ENCODE measurements at places on chromosomes 3 and 15. TPM values are rescaled to one million over a fixed set of nuclear protein-coding genes. Genes with fewer than 3 reads are reported as not detected.
A peak's percentile ranks its signal among the peaks of the same experiment; 100 is the strongest.

Gene CDHR4
- not detected for polyA plus RNA-seq

Gene GCHFR
- 145 TPM for polyA plus RNA-seq

Gene KBTBD13
- not detected for polyA plus RNA-seq

GRCh38 chr15:85139391-85139790 is 157.7 kb downstream of the PDE8A start:
- DNase-seq: no peak

Gene TUSC7
- not detected for polyA plus RNA-seq

DNA sequence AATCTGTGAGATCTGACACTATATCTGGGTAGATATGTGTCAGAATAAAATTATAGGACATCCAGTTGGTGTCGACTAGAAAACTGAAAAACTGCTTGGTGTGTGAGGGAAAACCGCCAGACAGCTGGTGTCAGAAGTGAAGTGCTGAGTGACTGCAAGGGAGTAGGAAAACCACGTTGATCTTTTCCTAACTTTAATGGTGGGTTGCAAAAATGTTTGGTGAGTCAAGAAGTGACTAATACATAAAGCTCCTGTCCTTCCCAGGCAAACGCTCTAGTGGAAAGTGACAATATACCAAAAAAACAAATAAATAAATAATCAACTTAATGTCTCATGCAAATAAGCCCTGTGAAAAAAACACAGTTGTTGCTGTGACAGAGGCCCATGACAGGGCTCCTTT is 7.3 kb upstream of the CD96 start:
- DNase-seq: no peak

DNA sequence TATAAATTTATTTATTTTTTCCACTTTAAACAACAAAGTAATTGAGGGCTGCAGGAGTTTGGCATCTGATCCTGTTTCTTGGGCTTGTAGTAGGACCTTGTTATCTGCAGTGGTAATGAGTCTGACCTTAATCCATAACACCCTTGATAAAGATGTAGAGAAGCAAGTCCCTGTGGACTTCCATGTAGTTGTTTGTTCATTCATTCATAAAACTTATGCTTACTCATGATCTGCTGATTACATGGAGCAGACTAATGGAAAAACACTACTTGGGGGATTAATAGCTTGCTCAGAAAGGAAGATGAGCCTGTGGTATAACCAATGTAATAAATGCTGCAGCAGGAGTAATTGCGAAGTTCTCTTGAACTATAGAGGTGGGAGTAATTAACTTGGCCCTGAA is 271.5 kb upstream of the TBL1XR1 start:
- no peak for DNase-seq

Gene EXD1
- not detected for polyA plus RNA-seq

DNA sequence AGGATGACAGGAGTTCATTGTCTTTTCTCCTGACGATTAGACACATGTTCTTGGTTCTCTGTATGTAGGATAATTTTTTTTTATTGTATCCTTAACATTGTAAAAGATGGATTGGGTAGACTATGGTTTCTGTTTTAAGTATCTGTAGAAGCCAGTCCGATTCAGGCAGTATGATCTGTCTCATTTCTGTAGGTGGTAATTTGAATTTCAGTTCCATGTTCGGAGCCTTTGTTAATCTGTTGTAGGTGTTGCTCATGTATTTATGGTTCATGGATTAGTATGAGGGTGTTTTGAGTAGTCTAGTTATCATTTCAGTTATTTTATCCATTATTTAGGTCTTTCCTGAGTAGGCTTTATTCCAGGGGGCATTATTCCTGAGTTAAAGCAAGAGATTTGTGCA is 32.4 kb upstream of the MME start:
- no peak for DNase-seq

Gene FAM107A
- 52.5 TPM for polyA plus RNA-seq

Gene WDR72
- polyA plus RNA-seq: 60.0 TPM

Gene NTRK3
- 8.9 TPM for polyA plus RNA-seq

Gene RASGRP1
- polyA plus RNA-seq: 3.4 TPM

DNA sequence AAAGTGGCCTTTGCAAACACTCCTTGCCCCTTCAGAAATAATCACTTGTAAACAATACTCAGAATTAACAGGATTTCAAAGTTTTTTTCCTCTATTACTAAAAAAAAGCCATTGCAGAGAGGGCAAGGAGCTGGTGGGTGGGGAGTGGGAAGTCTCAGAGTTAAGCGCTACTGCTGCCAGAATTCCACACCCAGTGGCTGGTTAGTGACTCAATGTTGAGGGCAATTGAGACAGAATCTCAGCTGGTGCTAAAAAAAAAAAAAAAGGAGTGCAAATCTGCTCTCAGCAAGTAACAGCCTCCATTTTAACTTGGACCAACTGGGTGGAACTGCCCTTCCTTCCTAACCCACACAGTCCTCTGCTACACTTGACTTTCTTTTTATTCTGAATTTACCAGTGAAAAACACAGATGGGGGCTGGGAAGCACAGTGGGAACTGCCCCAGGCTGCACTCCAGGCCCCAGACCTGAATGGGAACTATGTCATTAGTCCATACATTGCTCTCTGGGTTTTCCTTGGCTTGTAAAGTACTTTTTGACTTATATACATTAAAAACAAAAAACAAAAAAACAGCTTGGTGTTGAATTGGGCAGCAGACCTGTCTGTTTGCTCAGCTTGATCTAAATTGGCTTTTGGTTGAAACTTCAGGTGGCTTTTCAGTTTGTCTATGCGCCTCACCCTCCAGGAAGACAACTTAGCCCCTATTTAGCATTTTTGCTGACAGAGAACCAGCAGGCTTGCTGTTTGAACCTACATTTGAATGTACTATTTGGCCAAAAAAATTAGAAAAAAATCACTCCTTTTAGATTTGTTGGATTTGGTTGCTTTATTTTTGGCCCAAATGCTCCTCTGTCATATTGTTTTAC is 357.8 kb upstream of the TBL1XR1 start:
- DNase-seq: no peak

Gene MCCC1
- polyA plus RNA-seq: 85.5 TPM

- DNase-seq: no peak
Observed at GRCh38 chr15:83287541-83288027, 3.1 kb upstream of the BNC1 start.

DNA sequence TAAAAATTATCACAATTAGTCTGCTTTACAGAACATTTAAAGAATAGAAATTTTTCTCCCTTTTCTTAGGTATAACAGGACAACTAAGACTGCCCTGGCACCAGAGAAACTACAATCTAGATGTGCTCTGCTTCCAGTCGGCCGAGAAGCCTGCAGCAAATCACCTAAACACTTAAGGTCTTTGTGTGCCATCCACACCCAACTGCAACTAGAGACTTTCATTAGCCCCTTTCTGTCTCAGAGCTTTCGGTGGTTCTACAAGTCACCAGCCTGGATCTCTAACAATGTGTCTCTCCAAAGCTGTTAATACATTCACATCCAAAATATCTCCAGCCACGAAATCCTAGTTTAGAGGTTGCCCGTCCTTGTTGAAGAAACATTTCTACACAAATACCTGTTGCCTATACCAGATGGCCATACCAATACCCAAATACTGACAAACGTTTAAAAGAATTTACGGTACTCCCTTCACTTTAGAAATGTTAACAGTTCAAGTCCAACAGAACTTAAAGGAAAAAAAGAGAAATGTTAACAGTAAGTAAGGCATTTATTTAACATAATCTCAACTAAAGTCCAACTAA is 6.7 kb downstream of the PRC1 start:
- no peak for DNase-seq

Gene MB21D2
- 3.2 TPM for polyA plus RNA-seq

Gene UROC1
- not detected for polyA plus RNA-seq

DNA sequence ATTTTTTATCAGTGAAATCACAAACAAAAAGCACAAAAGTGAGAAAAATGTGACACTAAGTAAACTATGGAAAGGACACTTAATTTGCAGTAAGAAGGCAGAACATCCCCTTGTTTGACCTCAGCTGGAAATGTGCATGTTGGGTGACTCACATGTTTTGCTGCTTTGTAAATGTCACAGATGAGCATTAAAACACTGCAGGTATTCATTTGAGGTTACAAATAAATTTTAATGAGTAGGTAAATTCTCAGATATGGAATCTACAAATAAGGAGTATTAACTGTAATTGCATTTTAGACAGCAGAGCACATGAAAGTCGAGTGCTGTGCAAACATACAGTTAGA is 20.3 kb downstream of the CHMP2B start:
- no peak for DNase-seq

GRCh38 chr3:170555329-170555728 is 30.5 kb downstream of the SLC7A14 start:
- no peak for DNase-seq

Gene DZIP3
- polyA plus RNA-seq: 9.4 TPM

Gene PLCH1
- 1.6 TPM for polyA plus RNA-seq

GRCh38 chr15:89794627-89795241 is 18.6 kb downstream of the MESP2 start:
- peak; percentile 52 for DNase-seq

DNA sequence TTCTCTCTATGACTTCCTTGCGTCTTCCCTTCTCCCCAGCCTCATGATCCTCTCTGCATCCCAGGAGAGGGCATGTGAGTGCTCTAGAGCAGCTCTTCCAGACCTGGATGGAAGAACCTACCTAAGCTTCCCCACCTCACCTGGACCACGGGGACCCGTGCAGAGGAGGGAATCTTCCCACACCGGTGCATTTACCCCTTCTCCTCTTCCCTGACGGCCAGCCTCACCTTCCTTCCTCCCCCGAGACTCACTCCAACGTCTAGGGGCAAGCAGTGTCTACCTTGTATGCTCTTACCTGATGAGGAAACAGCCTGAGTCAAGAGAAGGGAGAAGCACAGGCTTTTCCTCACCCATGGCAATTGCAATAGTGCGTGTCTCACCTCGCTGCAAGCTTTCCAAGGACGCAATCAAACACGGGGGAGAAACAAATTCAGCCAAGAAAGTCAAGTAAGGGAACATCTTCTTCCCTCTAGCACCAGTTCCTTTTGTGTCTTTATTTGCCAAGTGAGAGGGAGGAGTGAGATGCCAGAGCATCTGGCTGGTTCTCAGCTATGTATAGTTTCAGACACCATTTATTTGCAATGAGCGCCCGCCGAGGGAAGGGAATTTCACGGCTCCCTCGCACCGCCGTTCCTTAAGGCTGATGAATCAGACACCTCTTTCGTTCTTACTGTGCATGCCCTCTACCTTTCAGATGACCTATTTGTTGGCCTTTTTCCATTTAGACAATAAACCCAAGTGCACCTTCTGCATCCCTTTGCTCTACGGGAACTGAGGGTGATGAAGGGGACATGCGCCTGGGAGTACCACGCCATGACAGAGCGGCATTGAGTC is 1.8 kb upstream of the CCR9 start:
- DNase-seq: no peak

- DNase-seq: no peak
Observed at GRCh38 chr15:74748322-74748946, at the start of gene CYP1A2. Gene CYP1A2, plus strand, starts transcription at chr15:74748845. Its CDS starts 894 bp downstream, at chr15:74749739.

DNA sequence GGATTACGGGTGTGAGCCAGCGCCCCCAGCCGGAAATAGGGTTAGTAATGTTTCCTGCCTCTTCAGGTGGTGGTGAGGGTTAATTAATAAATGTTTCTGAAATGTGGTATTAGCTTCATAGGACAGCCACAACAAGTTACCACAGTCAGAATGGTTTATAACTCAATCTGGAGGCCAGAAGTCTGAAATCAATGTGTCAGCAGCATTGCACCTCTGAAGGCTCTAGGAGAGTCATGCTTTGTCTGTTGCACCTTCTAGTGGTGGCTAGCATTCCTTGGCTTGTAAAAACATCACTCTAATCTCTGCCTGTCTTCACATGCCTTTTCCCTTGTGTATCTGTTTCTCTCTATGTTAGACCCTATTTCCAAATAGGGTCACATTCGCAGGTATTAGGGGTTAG is 7.8 kb upstream of the RPSA start:
- DNase-seq: no peak

DNA sequence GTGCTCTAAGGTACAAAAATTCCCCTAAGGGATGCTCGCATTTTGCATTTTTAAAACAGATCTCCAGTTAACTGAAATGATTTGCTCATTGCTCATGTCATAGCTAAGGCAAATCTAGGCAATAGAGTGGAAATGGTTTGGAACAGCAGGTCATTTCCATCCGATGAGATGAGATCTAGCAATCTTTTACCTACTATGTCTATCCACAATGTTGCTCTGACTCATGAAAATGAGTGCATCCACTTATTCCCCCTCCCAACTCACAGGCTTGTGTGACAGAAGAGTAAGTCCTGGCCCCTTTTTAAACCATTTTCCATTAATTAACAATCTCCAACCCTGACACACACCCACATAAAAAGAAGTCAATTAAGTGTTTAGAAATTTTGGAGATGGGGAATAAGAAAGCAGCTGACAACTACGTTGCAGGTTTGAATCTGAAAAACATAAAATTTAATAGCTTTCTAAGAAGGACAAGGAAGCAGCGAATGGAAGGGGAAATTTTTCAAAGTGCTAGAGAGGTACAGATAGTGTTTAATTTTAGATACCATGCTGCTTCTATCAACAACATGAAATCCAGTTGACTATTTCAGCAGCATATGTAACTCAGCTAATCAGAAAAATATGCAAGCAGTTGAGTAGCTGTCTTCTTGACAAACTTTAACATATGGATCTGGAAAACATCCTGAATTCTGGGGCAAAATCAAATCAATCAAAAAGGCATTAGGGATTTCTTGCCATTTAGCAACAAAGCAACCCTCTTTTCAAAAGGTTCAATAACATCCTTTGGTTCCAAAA is 112.0 kb downstream of the TMCO5A start:
- DNase-seq: no peak

Gene LMAN1L
- polyA plus RNA-seq: not detected

- no peak for DNase-seq
Observed at GRCh38 chr3:73192036-73192738, 130.7 kb downstream of the EBLN2 start.

DNA sequence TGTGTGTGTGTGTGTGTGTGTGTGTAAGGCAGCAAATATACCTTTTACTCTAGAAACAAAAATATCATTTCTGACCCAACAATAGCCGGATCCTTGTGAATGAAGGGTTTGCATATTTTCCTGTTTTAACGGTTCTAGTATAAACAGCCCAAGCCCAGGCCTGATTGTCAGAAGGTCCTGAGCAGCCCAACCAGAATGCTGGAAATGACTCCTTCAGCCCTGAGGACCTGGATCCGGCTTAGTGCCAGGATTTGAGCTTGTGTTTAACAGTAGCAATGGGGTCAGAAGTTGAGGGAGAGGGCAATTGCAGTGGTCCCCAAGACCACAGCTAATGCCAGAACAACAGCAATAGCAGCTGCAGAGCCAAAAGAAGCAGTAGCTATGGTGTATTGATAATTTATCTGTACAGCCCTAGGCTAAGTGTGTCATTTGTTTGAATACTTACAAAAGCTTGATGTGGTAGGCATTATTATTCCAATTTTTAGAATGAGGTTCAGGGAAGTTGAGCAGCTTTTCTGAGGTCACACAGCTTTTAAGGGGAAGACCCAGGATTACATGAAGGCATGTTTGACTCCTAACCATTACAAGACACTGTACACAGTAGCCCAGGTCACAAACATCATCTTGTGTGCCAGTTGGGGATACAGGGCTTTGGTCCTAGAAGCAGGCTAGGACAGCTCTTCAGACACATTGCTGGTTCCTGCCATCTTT is 12.8 kb downstream of the FOXL2 start:
- DNase-seq: no peak

GRCh38 chr3:18363338-18363737 is 61.8 kb downstream of the SATB1 start:
- DNase-seq: no peak

GRCh38 chr15:78626381-78626995 is 5.7 kb upstream of the CHRNA3 start:
- no peak for DNase-seq

Measured in kidney (tissue), 22 donors.